Stimulated activated CD4-positive, alpha-beta T cell treated with anti-CD3 and anti-CD28 coated beads, Interleukin-12 subunit alpha, Interleukin-12 subunit beta, amount 100 ng/mL, for 4 hours (primary cell): ENCODE measurements at places on chromosomes 11 and 22.

DNA sequence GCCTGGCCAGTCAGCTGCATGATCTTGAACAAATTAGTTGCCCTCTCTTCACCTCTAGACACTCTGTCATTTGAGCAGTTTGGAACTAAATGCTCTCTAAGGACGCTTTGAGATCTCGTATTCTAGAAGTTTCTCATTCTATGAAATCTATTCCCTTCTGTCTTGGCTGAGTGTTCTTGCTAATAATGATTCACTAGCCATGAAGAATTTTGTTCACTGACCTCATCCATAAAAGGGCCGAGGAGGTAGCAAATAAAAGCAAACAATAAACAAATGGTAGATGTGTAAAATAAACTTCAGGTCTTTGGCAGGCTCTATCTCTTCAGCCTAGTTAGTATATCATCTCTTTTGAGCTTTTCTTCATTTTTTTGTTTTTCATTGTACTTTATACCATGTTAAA is 76.6 kb downstream of the USP35 start:
- DNase-seq = no peak

- DNase-seq = no peak
Observed at GRCh38 chr11:41612415-41612814, 153.0 kb upstream of the LRRC4C start.

DNA sequence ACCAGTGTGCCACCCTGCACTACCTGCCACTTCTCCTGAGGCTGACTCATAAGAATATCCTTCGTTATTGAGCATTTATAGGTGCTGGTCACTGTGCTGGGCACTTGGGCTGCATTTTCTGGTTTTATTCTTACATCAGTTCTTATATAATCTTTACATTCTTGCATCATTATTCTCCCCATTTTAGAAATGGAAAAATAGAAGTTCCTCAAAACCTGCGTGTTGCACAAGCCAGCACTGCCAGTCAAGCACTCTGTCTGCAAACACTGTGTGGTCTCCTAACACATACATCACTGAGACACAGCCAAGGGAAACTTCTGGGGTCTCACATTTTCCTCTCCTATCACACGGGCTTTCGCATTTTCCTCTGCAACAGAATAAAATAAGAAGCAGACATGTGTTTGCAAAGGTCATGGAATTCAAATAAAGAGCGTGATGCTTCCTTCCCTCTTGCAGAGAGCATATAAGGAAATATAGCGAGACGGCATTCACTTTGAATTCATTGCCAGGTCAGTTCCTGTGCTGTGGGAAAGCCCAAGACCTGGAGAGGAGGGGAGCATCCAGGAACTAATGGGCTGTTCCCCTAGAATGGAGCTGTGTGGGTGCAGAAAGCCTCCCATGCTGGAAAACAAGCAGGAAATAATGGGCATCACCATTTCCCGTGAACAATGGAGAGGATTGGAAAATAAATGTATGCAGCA is 73.9 kb upstream of the SEZ6L start:
- DNase-seq = no peak

GRCh38 chr11:97890466-97890865 is 1130.3 kb upstream of the CNTN5 start:
- DNase-seq = no peak

- DNase-seq = no peak
Observed at GRCh38 chr11:75576017-75576416, 14.0 kb downstream of the SERPINH1 start.

- DNase-seq = no peak
Observed at GRCh38 chr11:102421261-102421660, 31.3 kb downstream of the TMEM123 start.
